ENCODE measurements at places on chromosomes 16 and 17.

GRCh38 chr16:50441486-50442157 lies 72.8 kb upstream of the BRD7 start:
- DNase-seq, result no peak

DNA sequence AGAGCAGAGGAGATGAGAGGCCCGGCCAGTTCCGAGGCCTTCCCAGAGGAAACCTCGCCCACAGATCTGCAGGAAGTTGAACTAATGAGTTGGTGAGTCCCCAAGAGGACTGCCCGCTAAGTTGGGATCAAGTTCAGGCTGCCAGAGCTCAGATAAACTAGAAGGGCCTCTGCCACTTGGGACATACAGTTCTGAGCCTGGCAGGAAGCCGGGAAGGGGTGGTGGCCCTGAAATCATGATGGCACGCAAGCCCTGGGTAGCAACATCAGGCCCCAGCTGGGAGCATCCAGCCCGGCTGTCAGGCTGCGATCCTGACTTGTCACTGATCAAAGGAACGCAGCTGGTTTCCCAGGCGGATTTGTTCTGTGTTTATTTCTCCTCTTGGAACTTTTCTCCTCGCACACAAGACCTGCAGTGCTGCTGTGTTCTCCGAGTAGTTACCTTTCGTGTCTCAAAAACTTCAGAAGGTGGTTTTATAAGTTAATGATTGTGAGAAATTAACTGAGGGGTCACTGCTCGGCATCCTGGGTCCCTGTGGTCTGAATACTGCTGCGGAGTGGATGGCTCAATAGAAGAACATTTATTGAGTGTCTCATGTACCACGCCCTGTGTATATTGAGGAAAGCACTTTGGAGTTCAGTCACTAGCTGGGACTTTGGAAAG lies 8.0 kb upstream of the WFDC1 start:
- DNase-seq, result no peak

- no peak for DNase-seq
Observed at GRCh38 chr17:33962857-33963655, 292.0 kb upstream of the CCL2 start.

DNA sequence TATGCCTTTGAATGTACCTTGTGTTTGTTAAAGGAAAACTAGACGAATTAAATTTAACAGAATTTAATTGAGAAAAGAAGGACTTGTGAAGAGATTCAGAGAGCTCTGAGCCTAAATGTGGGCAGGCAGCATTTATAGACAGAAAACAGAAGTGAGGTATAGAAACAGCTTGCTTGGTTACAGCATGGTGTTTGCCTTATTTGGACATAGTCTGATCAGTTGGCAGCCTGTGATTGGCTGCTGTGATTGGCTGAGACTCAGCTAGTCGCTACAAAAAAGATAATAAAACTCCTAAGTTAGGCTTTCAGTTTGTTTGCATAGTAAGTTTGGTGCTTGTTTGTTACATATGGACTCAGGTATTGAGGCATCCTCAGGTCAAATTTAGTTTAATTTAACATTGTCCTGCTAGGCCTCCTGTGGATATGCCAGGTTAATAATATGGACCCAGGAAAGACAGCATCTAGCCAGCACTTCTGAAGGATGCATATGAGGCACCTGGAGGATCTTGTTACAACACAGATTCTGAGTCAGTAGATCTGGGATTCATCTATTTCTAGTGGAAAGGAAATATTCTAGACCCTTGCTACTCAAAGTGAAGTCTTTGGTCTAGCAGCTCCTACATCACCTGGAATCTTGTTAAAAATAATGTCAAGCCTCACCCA lies 43.4 kb downstream of the SLFN5 start:
- no peak for DNase-seq

DNA sequence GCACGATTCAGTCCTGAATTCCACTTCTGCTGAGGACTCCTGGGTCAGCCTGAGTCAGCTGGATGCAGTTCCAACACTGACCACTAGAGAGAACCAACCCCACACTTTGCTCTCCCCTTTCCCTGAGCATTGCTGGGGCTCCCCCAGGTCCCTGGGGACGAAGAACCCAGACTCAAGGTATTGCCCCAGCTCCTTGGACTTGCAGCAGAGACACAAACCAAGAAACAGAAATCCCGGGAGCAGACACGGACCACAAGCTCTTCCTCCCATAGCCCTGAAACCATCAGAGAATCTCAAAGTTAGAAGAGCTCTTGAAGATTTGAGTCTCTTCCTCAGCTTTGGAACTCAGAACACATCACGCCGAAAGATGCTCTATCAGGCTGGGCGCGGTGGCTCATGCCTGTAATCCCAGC lies 678 bp upstream of the GH1 start:
- no peak for DNase-seq

Data from NCI-H2171 (cell line).